Activated naive CD8-positive, alpha-beta T cell treated with anti-CD3 and anti-CD28 coated beads for 36 hours (primary cell): ENCODE measurements at places on chromosomes 7 and 10. TPM values are rescaled to one million over a fixed set of nuclear protein-coding genes. Genes with fewer than 3 reads are reported as not detected.

GDF2 gene
- total RNA-seq: not detected

BICC1 gene
- total RNA-seq: 0.04 TPM

DNA sequence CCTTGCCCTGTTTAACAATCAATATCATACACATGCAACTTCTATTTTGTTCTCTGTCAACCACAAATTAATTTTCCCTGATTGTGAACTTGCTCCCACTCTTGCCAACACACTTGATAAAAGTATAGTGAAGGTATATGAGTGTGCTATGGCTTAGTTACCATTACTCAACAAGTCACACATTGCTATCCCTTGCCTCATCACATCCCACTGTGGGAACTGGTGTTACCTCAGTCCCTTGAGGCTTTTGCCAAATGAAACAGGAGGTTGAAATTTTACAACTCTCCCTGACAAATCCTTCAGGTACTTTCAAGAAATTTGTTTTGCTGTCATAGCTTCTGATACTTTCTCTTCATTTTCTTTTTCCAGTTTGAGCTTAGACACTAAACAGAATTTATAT, 472.5 kb upstream of the SEMA3D start:
- no peaks in the 10 kb centered on the region for H3K36me3 ChIP-seq
- H3K27me3 ChIP-seq: no peaks in the 10 kb centered on the region
- H3K4me3 ChIP-seq: no peak overlapping the region
- no peaks in the 10 kb centered on the region for H3K4me1 ChIP-seq
- no peak overlapping the region for H3K27ac ChIP-seq

DNA sequence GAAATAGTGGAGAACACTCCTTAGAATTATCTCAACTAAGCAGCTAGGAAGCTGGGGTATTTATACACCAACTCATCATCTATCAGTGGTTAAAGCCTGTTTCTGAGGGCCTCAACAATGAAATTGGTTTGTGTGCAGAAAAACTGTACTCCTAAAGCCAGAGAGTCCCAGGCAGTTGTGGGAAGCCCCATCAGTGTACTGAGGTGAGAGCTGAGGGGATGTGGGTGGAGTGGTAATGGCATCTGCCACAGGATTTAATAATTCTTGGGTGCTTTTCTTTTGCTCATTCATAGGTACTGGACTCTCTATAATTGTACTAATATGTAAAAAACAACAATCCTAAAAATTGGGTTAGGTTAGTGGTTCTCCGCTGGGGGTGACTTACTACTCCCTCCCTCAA, 267.5 kb downstream of the PTEN start:
- H3K27me3 ChIP-seq: no peaks in the 10 kb centered on the region
- no peak for DNase-seq
- H3K36me3 ChIP-seq: no peaks in the 10 kb centered on the region
- peaks cover 4% of the 10 kb centered on the region for H3K4me1 ChIP-seq

- no peak for DNase-seq
- H3K27me3 ChIP-seq: peaks cover 11% of the 10 kb centered on the region
- no peak overlapping the region for H3K4me3 ChIP-seq
- H3K27ac ChIP-seq: no peak overlapping the region
Observed at GRCh38 chr7:155830961-155831806, 18.9 kb upstream of the SHH start.

DNA sequence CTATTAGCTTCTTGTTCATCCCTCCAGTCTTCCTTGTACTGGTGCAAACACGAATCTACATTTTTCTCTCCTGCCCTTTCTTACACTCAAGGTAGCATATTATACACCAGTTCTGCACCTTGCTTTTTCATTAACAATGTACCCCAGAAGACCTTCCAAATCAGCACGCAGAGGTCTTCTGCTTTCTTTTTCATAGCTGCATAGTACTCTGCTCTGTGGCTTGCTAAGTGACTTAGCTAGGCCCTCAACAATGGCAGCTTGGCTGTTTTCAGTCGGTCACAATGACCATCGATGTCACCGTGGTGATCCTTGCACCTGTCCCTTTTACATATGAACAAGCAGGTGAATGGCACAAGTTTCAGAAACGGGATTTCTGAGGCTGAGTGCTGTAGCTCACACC, 5.1 kb upstream of the MAFK start:
- H3K36me3 ChIP-seq: no peaks in the 10 kb centered on the region
- peaks cover 6% of the 10 kb centered on the region for H3K27me3 ChIP-seq
- peaks cover 6% of the 10 kb centered on the region for H3K4me1 ChIP-seq

GRCh38 chr10:100100651-100101184, 19.0 kb upstream of the CPN1 start:
- no peaks in the 10 kb centered on the region for H3K36me3 ChIP-seq
- no peak overlapping the region for H3K27ac ChIP-seq
- H3K27me3 ChIP-seq: peaks cover 40% of the 10 kb centered on the region
- H3K4me3 ChIP-seq: no peak overlapping the region

DNA sequence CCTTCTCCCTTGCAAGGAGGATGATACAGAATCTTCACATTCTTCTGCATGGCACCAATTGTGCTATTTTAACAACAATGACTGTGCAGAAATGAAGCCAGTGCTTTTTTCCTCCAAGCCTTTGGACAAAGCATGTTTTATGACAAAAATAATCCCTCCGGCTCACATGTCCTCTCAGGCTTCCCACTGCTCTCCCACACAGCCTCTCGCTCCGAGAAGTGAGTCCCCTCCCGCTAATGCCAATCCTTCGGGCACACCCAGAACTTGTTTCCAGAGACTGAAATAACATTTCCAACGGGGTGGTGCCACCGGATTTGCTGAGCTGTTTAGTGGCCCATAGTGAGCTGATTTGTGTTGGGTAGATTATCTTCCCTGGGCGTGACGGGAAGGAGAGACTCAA, 35.8 kb downstream of the RBM17 start:
- H3K4me1 ChIP-seq: peaks cover 34% of the 10 kb centered on the region
- DNase-seq: no peak
- H3K36me3 ChIP-seq: no peaks in the 10 kb centered on the region
- no peak overlapping the region for H3K27ac ChIP-seq
- H3K27me3 ChIP-seq: no peaks in the 10 kb centered on the region
- no peak overlapping the region for H3K4me3 ChIP-seq
